Activated CD8-positive, alpha-beta T cell treated with anti-CD3 and anti-CD28 coated beads for 36 hours (primary cell): ENCODE measurements at places on chromosomes 5 and 9.

GRCh38 chr5:18653216-18653752, 1019.0 kb downstream of the TAF11L14 start:
- H3K36me3 ChIP-seq, result no peaks in the 10 kb centered on the region
- no peak for DNase-seq
- no peaks in the 10 kb centered on the region for H3K4me1 ChIP-seq

DNA sequence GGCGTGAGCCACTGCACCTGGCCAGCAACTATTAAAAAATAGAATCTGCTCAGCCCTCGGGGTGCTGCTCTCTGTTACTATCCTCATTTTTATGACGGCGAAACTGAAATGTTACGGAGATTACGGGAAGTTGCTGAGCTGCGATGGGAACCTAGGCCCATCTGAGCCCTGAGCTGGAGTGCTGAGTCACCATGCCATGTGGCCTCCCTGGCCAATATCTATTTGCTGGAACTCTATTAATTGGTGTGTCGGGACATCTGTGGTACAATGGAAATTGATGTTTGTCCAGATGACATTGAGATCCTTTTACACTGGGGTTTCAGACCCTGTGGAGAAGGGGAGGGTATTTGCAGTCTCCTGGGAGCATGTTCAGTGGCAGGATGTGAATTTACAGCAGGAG, 8.1 kb downstream of the PRDM12 start:
- no peak overlapping the region for H3K27ac ChIP-seq
- no peak for DNase-seq
- no peak overlapping the region for H3K4me3 ChIP-seq
- no peaks in the 10 kb centered on the region for H3K4me1 ChIP-seq
- H3K36me3 ChIP-seq, result no peaks in the 10 kb centered on the region

DNA sequence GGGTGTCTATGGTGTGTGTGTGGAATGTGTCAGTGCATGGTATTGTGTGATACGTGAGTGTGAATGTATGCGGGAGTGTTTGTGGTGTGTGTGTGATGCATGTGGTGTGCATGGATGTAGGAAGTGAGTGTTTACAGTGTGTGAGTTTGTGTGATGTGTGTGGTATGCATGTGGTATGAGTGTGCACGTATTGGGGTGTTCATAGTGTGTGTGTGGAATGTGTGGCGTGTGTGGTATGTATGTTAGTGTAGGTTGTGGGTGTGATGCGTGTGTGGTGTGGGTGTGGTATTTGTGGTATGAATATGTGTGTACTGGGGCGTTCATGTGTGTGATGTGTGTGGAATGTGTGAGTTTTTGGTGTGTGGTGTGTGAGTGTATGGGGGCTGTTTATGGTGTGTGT, 40.1 kb upstream of the BICD2 start:
- no peak overlapping the region for H3K27ac ChIP-seq
- no peak overlapping the region for H3K4me3 ChIP-seq
- no peaks in the 10 kb centered on the region for H3K36me3 ChIP-seq
- no peak for DNase-seq
- peaks cover 11% of the 10 kb centered on the region for H3K4me1 ChIP-seq
- H3K27me3 ChIP-seq, result peaks cover 29% of the 10 kb centered on the region

- H3K27me3 ChIP-seq, result no peaks in the 10 kb centered on the region
- H3K27ac ChIP-seq, result no peak overlapping the region
- peaks cover 15% of the 10 kb centered on the region for H3K4me1 ChIP-seq
- no peaks in the 10 kb centered on the region for H3K36me3 ChIP-seq
- no peak overlapping the region for H3K4me3 ChIP-seq
Observed at GRCh38 chr5:113181853-113182490, 205.4 kb downstream of the DCP2 start.

DNA sequence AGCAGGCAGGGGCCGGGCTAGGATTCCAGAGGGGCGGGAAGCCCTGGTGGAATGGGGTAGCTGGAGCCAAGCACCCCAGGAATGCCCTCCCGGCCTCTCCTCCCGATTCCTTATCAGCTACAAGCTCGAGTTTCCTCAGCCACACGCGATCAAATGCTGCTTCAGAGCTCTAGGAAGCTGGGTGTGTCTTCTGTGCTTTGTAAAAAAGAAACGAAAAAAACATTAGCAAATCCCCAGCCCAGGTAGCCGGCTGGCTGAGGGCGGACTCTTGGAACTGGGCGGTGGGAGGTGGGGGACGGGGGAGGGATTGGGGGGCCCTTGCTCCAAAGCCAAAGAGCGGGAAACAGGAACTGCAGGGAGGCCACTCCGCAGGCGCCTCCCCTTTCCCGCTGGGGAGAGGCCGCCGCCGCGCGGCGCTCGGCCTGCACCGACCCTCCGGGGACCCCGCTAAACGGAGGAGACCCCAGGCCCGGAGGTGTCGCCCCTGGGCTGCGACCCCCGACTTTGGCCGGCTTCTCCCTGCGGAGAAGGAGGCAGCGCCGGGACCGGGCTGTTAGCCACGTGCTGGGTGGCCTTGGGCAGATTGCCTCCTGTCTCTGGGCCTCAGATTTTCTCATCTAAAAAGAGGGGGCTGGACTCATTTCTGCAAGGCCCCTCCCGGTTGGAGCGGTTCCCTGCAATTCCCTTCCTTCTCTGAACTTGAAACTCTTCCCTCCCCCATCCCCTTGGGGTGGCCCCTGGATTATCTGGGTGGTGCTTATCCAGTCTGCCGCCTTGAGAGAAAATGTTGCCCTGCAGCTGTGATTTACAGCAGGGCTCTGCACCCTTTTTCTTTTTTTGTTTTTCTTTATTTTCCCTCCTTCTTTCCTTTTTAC, 40.9 kb upstream of the FABP6 start:
- H3K27me3 ChIP-seq, result peaks cover 20% of the 10 kb centered on the region
- H3K4me1 ChIP-seq, result peaks cover 2% of the 10 kb centered on the region
- H3K27ac ChIP-seq, result no peak overlapping the region
- H3K36me3 ChIP-seq, result no peaks in the 10 kb centered on the region
- H3K4me3 ChIP-seq, result no peak overlapping the region
- DNase-seq, result no peak

DNA sequence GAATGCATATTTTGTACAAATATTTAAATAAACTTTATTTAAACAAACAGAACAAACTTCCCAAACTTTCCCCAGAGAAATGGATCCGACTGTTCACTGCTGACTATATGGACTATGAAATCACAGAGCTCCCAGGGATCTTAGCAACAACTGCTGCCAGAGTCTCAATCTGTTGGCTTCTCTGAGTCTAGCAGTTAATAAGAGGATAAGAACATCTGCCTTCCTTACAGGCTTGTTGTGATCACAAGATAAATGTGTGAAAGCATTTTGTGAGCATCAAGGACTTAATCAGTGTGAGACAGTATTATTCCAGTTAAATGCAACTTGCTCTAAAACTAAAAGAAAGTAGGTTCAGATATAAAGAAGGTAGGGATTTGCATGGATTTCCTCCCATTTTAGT, 31.4 kb upstream of the MYOT start:
- H3K4me3 ChIP-seq, result no peak overlapping the region
- H3K27me3 ChIP-seq, result no peaks in the 10 kb centered on the region
- DNase-seq, result no peak
- H3K36me3 ChIP-seq, result no peaks in the 10 kb centered on the region

- no peaks in the 10 kb centered on the region for H3K36me3 ChIP-seq
- H3K4me1 ChIP-seq, result peaks cover 15% of the 10 kb centered on the region
- no peak overlapping the region for H3K27ac ChIP-seq
- H3K27me3 ChIP-seq, result no peaks in the 10 kb centered on the region
Observed at GRCh38 chr5:14331386-14331781, 188.2 kb downstream of the TRIO start.

- H3K4me1 ChIP-seq, result no peaks in the 10 kb centered on the region
- H3K4me3 ChIP-seq, result no peak overlapping the region
- DNase-seq, result no peak
- no peak overlapping the region for H3K27ac ChIP-seq
- no peaks in the 10 kb centered on the region for H3K36me3 ChIP-seq
Observed at GRCh38 chr5:45417285-45417998, 278.7 kb downstream of the HCN1 start.

DNA sequence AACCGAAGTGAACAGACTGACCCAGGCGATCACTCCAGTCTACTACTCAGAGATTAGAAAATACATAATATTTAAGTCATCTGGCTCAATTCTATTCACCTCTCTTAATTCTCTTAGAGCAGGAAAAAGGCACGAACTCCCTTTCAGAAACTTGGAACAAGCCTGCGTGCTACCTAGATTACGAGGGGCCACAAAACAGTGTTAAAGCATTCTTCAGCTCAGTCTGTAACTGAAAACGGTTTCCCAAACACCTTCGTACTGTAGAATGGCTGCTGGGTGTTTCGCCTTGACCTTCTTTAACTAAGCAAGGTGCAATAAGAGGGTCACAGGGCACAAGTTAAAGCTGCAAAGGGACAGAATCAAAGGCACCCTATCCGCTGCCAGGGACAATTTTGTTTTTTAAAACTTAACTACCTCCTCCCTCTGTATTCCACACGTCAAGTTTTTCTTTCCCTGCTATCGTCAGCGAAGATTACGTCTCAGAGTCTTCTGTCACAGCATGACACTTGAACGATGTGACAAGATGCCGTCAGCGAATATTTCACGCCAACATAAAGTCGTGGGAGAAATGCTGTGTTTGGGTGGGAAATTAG, 687 bp downstream of the LYSMD3 start:
- peaks cover 4% of the 10 kb centered on the region for H3K27me3 ChIP-seq
- H3K36me3 ChIP-seq, result peaks cover 14% of the 10 kb centered on the region
- H3K27ac ChIP-seq, result peak overlapping the region; percentile 98
- peak overlapping the region; percentile 89 for H3K4me3 ChIP-seq
- H3K4me1 ChIP-seq, result peaks cover 22% of the 10 kb centered on the region
- peak; percentile 50 for DNase-seq

DNA sequence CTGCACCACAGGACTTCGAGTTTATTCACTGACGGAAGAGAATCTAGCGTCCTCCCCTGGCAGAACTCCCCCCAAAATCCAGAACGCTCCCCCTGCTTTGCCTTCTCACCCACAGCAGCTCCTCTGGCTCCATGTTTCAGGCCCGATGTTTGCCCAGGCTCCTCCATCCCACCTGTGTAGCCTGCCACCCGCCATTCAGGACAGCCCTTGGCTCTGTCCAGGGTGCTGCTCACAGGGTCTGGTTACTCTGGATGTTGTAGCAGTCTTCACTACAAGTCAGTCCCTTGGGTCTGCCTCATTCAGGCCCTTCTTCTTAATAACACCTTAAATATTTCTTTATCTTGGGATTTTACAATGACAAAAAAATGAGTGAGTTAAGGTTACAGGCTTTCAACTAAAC, 41.3 kb upstream of the SV2C start:
- peak; percentile 22 for DNase-seq
- no peak overlapping the region for H3K4me3 ChIP-seq
- peaks cover 5% of the 10 kb centered on the region for H3K4me1 ChIP-seq

GRCh38 chr5:150639377-150639692, 1.1 kb upstream of the SYNPO start:
- H3K27ac ChIP-seq, result no peak overlapping the region
- no peaks in the 10 kb centered on the region for H3K4me1 ChIP-seq
- H3K4me3 ChIP-seq, result no peak overlapping the region

DNA sequence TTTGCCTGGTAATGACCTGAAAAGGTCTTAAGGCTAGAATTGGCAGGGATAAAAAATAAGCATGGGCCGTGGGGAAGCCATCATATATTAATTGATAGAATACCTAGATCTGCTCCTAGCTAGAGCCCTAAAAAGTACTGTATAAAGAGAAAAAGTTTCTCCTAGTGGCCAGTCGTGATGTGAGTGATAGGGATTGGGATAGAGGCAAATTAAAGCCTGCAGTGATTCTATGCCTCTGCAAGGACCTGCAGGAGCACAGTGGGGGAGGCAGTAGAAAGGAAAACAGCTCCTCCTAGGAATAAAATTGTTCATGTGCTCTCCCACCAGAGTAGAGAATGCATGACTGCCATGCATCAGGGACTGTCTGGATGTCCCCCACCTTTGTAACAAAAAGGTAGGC, 56.2 kb upstream of the FTMT start:
- H3K4me1 ChIP-seq, result no peaks in the 10 kb centered on the region
- H3K36me3 ChIP-seq, result no peaks in the 10 kb centered on the region
- DNase-seq, result no peak
- no peaks in the 10 kb centered on the region for H3K27me3 ChIP-seq
- H3K4me3 ChIP-seq, result no peak overlapping the region

- H3K27ac ChIP-seq, result no peak overlapping the region
- peaks cover 3% of the 10 kb centered on the region for H3K27me3 ChIP-seq
- H3K4me3 ChIP-seq, result no peak overlapping the region
- H3K36me3 ChIP-seq, result no peaks in the 10 kb centered on the region
- no peak for DNase-seq
- peaks cover 3% of the 10 kb centered on the region for H3K4me1 ChIP-seq
Observed at GRCh38 chr5:142491270-142491669, 166.4 kb upstream of the SPRY4 start.

- peaks cover 3% of the 10 kb centered on the region for H3K27me3 ChIP-seq
- no peaks in the 10 kb centered on the region for H3K36me3 ChIP-seq
- H3K4me3 ChIP-seq, result no peak overlapping the region
Observed at GRCh38 chr5:178086266-178086665, 27.1 kb upstream of the N4BP3 start.

DNA sequence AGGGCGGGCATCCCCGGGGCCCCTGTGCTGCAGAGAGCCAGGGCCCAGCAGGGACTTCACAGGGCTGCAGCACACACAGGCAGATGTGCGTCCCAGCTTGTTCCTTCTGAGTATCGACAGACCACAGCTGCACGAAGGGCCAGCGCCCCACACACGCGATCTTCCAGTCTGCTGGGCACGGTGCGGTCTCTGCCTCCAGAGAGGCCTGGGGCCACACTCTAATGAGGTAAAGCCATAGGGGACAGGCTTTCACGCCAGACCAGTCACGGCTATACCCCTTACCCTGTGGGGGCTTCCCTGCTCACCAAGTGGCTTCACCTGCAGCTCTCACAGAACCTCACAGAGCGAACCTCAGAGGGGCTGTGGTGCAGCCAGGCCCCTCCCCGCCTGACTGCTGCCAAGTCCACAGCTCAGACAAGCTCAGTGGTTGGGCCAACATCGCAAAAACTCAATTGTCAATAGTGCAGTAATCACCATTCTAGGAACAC, 82.2 kb downstream of the SHB start:
- no peaks in the 10 kb centered on the region for H3K27me3 ChIP-seq
- H3K27ac ChIP-seq, result no peak overlapping the region
- no peak for DNase-seq
- peaks cover 3% of the 10 kb centered on the region for H3K4me1 ChIP-seq
- H3K36me3 ChIP-seq, result no peaks in the 10 kb centered on the region

- no peak overlapping the region for H3K27ac ChIP-seq
- H3K4me3 ChIP-seq, result no peak overlapping the region
- no peak for DNase-seq
- H3K27me3 ChIP-seq, result no peaks in the 10 kb centered on the region
- peaks cover 15% of the 10 kb centered on the region for H3K4me1 ChIP-seq
Observed at GRCh38 chr9:123883634-123884033, 46.3 kb downstream of the DENND1A start.

DNA sequence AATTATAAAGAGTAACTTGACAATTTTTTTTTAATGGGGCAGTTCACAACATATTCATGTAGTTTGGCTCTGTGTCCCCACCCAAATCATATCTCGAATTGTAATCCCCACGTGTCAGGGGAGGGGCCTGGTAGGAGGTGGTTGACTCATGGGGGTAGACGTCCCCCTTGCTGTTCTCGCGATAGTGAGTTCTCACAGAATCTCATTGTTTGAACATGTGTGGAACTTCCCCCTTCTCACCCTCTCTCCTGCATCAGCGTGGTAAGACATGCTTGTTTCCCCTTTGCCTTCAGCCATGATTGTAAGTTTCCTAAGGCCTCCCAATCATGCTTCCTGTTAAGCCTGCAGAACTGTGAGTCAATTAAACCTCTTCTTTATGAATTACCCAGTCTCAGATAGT, 40.7 kb downstream of the FBXW11 start:
- H3K4me1 ChIP-seq, result peaks cover 74% of the 10 kb centered on the region
- H3K27ac ChIP-seq, result peak overlapping the region; percentile 90
- peaks cover 48% of the 10 kb centered on the region for H3K36me3 ChIP-seq
- no peak overlapping the region for H3K4me3 ChIP-seq
- peak; percentile 64 for DNase-seq
- no peaks in the 10 kb centered on the region for H3K27me3 ChIP-seq
